ENCODE measurements at places on chromosomes 3 and 15. TPM values are rescaled to one million over a fixed set of nuclear protein-coding genes. Genes with fewer than 3 reads are reported as not detected.
A peak's percentile ranks its signal among the peaks of the same experiment; 100 is the strongest.

DNA sequence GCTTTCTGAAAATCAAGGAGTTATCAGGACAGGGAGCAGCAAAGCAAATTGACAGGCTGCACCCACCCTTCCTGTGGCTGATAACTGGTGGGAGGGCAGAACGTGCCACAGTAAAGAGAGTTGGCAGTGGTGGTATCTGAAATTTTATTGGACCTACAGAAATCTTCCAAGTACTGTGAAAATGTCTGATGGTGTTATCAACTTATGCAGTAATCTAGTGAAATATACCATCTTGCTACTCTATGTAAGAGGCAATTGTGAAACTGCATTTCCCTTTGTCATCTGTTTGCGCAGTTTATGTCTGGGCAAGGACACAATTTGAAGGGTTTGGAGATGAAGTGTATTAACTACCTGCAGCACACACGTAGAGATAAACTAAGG is 1.5 kb downstream of the PLCL2 start:
- H3K27ac ChIP-seq, result peak overlapping the region; percentile 87
- peak overlapping the region; percentile 99 for H3K4me3 ChIP-seq
- no peaks in the 10 kb centered on the region for H3K27me3 ChIP-seq

GRCh38 chr3:39142067-39142466 is 11.3 kb downstream of the CSRNP1 start:
- H3K36me3 ChIP-seq, result peaks cover 22% of the 10 kb centered on the region
- no peak overlapping the region for H3K4me3 ChIP-seq
- no peak for DNase-seq
- H3K27me3 ChIP-seq, result no peaks in the 10 kb centered on the region
- peaks cover 32% of the 10 kb centered on the region for H3K4me1 ChIP-seq

- no peak overlapping the region for H3K4me3 ChIP-seq
- peak; percentile 63 for DNase-seq
- H3K27ac ChIP-seq, result no peak overlapping the region
Observed at GRCh38 chr3:126134219-126134975, 46.0 kb downstream of the ALDH1L1 start.

DNA sequence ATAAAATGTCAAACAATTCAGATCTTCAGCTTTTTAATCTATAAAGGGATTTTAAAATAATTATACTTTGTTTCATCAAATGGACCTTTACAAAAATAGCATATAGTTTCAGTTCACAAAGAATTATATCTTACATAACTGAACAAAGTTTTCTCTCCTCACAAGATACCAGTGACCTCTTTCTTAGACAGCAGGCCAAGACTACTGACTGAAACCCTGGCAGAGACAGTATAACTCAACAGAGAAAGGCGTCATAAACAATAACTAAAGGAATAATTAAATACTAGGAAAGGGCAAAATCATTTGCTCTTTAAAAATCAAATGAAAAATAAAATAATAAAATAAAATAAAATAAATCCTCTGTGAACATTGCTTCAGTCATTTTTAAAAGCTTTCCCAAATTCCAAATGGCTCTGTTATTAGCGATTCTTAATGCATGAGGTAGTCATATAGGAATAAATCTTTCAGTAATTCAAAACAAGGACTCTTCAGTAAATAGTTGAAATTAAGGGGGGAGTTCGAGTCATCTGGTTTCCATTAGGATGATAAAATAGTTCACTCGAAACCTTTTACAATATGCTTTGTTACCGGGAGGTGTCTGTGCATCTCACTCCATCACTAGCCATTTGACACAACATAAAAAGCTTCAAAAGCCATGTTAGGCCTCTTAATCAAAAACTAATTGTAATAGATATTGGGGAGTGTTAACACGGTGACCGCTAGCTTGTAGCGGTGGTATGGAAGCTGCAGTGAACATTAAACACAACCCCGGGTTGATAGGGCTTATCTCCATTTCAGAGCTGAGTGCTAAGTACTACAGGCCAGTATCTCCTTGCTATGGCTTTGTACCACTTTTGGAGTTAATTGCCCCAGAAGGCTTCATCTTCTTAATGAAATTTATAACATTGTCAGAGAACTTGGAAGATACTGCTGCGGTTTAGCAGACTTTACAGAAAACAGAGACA is 142.9 kb upstream of the NR2F2 start:
- no peak overlapping the region for H3K27ac ChIP-seq
- H3K4me3 ChIP-seq, result no peak overlapping the region
- peaks cover 11% of the 10 kb centered on the region for H3K4me1 ChIP-seq

- no peak overlapping the region for H3K27ac ChIP-seq
- no peaks in the 10 kb centered on the region for H3K27me3 ChIP-seq
- H3K4me3 ChIP-seq, result no peak overlapping the region
- no peaks in the 10 kb centered on the region for H3K4me1 ChIP-seq
- DNase-seq, result no peak
Observed at GRCh38 chr3:187210091-187210490, 12.8 kb downstream of the RTP1 start.

GRCh38 chr15:28995705-28996104 is 109.9 kb downstream of the APBA2 start:
- DNase-seq, result no peak
- H3K4me1 ChIP-seq, result no peaks in the 10 kb centered on the region
- H3K36me3 ChIP-seq, result no peaks in the 10 kb centered on the region
- H3K4me3 ChIP-seq, result no peak overlapping the region
- H3K27ac ChIP-seq, result no peak overlapping the region

- H3K27me3 ChIP-seq, result no peaks in the 10 kb centered on the region
- no peaks in the 10 kb centered on the region for H3K4me1 ChIP-seq
- no peak for DNase-seq
- H3K36me3 ChIP-seq, result no peaks in the 10 kb centered on the region
Observed at GRCh38 chr15:67327312-67327711, 72.7 kb downstream of the IQCH start.

DNA sequence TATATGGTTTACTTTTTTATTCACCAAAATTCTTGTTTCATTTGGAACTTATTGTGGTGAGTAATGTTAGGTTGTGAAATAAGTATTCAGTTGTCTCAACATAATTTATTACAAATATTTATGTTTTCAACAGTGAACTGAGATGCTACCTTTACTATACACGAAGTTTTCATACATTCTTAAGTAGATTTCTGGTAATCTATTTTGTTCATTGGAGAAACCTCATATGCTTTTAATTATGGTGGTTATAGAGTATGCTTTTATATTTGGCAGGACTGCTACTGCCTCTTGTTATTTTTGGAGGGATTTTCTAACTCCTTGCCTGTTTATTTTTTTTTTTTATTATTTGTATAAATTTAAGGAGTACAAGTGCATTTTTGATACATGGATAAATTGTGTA is 253.1 kb downstream of the NLGN1 start:
- no peak overlapping the region for H3K27ac ChIP-seq
- DNase-seq, result no peak
- H3K27me3 ChIP-seq, result no peaks in the 10 kb centered on the region
- no peak overlapping the region for H3K4me3 ChIP-seq

- H3K4me3 ChIP-seq, result no peak overlapping the region
- peaks cover 7% of the 10 kb centered on the region for H3K4me1 ChIP-seq
- H3K36me3 ChIP-seq, result no peaks in the 10 kb centered on the region
Observed at GRCh38 chr15:65801229-65801805, 9.2 kb upstream of the DENND4A start.

GRCh38 chr3:81443958-81444357 is 317.5 kb downstream of the GBE1 start:
- DNase-seq, result no peak
- H3K27ac ChIP-seq, result no peak overlapping the region
- H3K4me3 ChIP-seq, result no peak overlapping the region
- H3K36me3 ChIP-seq, result no peaks in the 10 kb centered on the region

DNA sequence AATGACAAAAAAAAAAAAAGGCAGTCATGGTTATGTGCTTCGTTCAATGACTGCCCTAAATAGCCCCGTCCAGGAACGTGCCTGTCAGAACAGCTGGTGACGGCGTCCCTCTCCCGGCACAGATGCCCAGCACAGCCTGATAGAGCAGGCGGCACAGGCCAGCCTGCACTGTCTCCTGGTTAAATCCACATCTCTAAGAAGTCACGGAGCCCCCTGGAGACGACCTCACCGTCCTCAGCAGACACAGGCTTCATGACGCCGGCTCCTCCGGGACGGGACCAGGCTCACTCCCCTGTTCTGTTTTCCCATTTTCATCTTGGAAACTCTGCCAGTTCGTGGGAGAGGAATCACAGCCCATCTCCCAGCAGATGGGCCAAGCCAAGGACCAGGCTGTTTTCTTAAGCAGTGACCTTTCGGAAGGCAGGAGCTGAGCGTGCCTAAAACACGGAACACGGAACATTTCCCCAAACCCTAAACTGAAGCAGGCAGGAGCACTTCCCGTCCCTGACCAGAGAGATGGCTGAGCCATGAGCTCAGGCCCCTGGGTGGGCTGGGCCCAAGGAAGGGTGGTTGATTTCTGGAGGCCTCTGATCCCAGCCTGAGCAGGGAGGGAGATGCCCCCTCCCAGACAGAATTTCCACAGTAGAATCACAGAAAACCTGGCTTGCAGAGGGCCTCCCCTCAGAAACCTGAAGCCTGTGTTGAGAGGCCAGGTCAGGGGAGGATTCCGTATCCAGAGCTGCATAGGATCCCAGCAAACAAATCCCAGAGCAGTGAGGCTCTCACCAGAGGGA is 35.9 kb downstream of the ADCY5 start:
- peak overlapping the region; percentile 42 for H3K27ac ChIP-seq
- no peaks in the 10 kb centered on the region for H3K36me3 ChIP-seq
- H3K27me3 ChIP-seq, result no peaks in the 10 kb centered on the region
- no peak overlapping the region for H3K4me3 ChIP-seq
- DNase-seq, result no peak

DNA sequence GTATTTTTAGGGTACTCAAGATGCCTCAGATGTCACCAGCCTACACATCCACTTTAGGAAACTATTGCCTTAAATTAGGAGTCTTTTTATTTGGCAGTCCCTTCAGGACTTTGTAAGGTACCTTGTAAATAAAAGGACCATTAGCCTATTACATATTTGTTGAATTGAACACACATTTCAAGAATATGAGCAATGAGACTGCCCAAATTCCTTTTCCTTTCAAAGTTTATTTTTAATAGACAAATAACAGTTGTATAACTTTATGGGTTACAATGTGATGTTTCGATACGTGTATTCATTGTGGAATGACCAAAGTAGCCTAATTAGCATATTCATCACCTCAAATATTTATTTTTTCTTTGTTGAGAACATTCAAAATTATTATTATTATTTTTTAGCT is 176.7 kb upstream of the PDZRN3 start:
- H3K27me3 ChIP-seq, result no peaks in the 10 kb centered on the region
- no peaks in the 10 kb centered on the region for H3K4me1 ChIP-seq
- H3K27ac ChIP-seq, result no peak overlapping the region
- no peaks in the 10 kb centered on the region for H3K36me3 ChIP-seq
- H3K4me3 ChIP-seq, result no peak overlapping the region

DNA sequence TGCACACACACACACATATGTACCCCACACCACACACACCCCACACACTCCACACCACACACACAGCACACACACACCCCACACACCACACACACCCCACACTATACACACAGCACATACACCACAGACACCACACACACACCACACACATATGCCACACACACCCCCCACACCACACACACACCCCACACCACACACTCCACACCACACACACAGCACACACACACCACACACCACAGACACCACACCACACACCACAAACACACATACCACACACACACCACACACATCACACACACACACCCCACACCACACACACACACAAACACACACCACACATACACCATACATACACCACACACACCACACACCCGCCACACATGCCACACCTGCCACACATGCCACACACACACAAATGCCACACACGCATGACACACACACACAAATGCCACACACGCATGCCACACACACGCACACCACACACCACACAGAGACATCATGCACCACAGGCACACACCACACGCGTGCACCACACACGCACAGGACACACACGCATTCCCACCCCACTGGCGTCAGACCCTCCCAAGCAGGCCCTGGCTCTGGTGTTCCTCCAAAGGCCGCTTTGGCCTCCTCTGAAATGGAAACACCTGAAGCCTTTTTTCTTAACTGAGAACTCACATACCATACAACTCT is 15.7 kb downstream of the CHST13 start:
- no peaks in the 10 kb centered on the region for H3K36me3 ChIP-seq
- no peak overlapping the region for H3K4me3 ChIP-seq
- no peak for DNase-seq
- H3K4me1 ChIP-seq, result peaks cover 15% of the 10 kb centered on the region
- no peak overlapping the region for H3K27ac ChIP-seq

DNA sequence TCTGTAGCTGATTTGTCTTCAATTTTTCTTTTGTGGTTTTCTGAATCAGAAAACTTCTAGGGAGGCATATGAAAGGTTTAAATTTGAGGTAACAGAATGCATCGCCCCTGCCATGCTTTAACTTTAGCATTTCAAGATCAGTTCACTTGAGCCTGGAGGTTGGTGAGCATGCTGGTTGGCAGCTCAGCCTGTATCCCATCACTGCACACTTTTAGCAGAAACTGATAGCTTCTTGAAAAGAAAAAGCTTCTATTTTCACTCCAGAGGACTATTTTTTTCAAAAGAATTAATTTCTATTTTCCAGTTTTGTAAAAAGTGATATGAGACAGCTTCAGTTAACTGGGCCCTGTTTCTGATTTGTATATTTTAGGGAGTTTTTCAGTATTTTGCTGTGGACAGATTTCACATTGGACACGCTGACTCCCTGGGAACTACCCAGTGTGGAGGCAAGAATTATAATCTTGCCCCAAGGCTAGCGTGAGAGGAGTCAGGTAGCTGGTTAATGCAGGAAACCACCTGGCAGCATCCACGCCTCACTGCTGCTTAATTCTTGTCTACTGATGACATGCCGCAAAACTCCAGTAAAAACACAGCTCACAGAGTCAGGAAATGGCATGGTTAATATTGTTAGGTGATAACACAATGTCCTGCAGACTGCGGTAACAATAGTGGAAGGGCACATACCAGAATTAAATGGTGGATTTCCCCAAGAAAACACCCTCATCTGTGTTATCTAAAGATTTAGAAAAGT is 71.4 kb downstream of the DUT start:
- DNase-seq, result no peak
- no peaks in the 10 kb centered on the region for H3K4me1 ChIP-seq
- no peak overlapping the region for H3K27ac ChIP-seq
- H3K4me3 ChIP-seq, result no peak overlapping the region
- no peaks in the 10 kb centered on the region for H3K27me3 ChIP-seq

DNA sequence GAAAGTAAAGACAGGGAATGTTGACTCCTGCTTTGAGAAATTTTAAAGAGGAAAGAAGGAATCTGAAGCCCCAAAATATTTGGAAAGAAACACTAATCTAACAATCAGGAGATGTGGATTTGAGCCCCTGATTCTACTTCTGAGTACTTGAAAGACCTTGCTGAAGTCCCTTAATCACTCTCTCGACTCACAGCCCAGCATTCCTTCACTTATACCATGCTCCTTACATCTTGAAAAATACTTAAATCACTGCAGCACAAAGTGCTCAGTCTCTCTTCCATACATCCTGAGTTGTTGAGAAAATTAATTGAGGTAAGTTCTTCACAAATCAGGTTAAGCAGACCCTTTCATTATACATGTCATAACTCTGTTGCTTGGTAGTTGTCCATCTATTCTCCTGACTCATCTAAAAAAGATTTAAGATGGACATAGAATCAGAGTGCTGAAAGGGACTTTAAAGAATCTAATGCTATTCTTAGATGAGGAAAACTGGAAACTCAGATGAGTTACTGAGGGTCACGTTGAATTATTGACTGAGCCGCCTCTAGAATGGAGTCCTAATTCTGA is 72.8 kb upstream of the THSD4 start:
- no peaks in the 10 kb centered on the region for H3K27me3 ChIP-seq
- H3K4me3 ChIP-seq, result no peak overlapping the region
- no peaks in the 10 kb centered on the region for H3K36me3 ChIP-seq

Gene GOLGA6L7
- total RNA-seq, result not detected

Gene SLC15A2
- total RNA-seq, result 0.79 TPM

Gene INSYN1
- 0.37 TPM for total RNA-seq

Gene BDH1
- 49.4 TPM for total RNA-seq

Gene FOXL2
- not detected for total RNA-seq

Gene LRRK1
- total RNA-seq, result 4.0 TPM

Gene MYO5C
- 8.6 TPM for total RNA-seq

Gene ALDH1A2
- 1.2 TPM for total RNA-seq

Gene STRIT1
- total RNA-seq, result not detected

Measured in liver (tissue), 10 donors.